Right lobe of liver (tissue), 6 donors: ENCODE measurements at places on chromosomes 3 and 15.

- no peak for DNase-seq
These were observed 4.4 kb downstream of the ADAMTS17 start for GRCh38 chr15:100337096-100338044.

- no peak for DNase-seq
These were observed 611.0 kb downstream of the NSUN3 start for GRCh38 chr3:94673876-94674275.

DNA sequence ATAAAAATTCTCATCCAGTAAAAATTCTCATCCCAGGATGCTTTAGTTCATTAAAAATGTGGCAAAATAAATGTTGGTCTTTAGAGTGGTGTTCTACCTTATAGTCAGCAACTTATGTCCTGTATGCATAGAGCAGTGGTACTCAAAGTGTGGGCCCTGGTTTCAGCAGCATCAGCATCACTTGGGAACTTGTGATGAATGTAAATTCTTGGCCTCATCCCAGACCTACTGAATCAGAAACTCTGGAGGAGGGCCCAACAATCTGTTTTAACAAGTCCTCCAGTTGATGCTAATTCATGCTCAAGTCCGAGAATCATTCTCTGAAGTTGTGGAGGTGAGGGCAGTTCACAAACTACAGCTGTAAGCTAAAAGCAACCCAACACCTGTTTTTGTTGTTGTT, 307.3 kb upstream of the SATB1 start:
- no peak for DNase-seq

DNA sequence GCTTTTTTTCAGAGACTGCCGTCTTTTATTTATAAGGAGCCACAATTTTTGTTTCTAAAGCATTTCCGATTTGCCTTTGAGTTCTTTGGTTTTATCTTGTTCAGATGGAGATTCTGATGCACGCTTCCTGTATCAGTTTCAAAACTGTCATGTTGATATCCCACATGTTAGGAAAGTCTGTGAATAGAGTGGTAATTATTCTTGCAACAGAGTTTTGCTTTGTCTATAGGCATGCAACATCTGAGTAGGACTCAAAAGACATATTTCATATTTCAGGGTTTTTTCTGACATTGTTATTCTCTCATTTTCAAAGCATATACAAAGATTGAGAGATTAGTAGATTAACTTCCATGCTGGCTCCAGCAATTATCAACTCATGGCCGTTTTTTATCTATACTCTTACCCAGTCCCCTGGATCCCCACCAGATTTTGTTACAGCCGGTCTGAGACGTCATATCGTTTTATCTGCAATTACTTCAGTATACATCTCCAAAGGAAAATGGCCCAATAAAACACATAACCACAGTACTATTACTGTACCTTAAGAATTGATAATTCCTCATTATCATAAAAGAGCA, 22.4 kb downstream of the PAQR5 start:
- no peak for DNase-seq

GRCh38 chr3:43852066-43852465, 161.3 kb downstream of the ABHD5 start:
- DNase-seq: no peak

- DNase-seq: no peak
These were observed 72.8 kb downstream of the KCNH8 start for GRCh38 chr3:19221081-19221480.

DNA sequence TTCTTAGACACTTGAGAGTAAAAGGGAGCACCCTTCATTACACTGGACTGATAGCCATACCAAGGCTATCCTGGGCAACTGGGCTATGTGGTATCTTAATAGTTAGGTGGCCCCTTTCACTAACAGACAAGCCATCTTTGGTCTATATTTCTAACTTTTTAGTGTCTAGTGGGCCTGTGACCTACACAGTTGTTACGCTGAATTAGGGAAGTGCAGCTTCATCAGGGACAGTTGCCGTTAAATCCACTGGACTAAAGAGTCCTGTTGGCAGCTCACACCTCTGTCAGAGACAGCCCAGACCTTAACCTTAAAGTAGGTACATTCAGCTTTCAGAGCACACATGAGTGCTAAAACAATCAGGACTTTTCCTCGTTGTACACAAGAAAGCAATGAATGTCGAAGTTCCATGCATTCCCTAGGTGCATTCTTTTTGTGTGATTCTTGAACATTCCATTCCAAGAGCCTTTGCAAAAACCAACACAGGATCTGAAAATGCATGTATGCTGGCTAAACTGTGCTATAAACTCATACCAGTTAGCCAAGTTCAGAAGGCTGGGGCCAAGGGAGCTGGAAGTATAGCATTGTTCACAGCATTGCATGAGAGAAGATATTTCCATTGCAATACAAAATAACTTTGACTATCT, 230.2 kb upstream of the EIF1B start:
- DNase-seq: no peak

DNA sequence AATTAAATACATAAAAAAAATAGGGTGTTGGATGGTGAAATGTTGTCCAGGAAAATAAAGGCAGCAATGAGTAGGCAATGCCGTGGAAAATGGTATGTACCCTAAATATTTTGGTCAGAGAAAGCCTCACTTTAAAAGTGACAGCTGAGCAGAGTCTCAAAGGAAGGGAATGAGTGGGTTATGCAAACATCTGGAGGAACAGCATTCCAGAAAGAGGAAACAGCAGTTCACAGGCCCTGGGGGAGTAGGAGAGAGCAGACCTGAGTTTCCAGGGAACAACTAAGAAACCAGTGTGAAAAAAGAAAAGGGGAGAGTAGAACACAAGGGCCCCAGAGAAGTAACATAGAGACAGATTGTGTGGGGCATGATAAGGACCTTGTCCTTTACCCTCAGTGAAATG, 230.0 kb upstream of the CNTN3 start:
- DNase-seq: no peak

DNA sequence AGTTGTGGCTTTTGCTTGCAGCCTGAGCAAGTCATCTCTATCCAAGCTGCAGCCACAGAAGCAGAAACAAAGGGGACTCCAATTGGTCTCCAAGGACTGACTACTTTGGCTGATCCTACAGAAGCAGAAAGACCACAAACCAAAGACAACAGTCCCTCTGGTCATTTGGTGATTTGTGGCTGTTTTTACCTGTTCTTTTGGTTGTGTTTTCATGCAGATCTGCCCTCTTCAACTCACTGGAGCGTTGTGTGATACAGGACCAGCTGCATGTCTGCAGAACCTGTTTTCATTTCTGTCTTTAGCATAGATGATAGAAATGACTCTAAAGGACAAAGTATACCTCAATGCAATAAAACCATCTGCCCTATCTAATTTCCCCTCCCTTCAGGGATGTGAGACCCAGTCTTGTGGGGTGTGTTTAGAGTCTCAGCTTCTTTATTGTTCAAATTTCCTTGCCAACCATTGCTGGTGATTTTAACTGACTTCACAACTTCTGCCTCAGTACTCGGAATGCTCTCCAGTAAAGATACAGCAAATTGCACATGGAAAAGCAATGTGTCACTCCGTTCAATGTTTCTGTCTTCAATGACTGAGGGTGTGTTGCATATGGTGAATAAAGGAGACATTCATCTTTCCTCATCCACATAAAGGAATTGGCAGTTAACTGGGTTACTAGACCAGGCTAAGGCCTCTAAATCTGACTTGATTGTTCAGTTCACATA, 48.9 kb upstream of the SLC7A14 start:
- DNase-seq: no peak

DNA sequence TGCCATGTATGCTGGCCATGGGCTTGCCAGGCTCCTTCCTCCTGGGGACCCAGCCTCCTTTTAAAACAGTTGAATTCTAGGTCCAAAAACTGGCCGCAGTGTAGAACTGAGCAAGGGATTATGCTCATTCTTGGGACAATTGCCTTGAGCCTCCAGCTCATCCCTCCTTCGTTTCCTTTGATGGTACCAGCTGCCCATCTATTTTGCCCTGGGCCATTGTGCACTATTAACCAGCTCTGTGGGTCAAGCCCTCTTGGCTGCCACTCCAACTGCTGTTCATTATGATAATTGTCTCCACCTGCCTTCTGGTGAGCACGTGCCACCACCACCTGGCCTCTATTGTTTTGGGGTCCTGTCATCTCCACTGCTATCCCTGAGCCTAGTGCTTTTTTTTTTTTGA, 75.8 kb upstream of the SYN2 start:
- no peak for DNase-seq

GRCh38 chr15:63049783-63050371, 7.3 kb downstream of the TPM1 start:
- no peak for DNase-seq

DNA sequence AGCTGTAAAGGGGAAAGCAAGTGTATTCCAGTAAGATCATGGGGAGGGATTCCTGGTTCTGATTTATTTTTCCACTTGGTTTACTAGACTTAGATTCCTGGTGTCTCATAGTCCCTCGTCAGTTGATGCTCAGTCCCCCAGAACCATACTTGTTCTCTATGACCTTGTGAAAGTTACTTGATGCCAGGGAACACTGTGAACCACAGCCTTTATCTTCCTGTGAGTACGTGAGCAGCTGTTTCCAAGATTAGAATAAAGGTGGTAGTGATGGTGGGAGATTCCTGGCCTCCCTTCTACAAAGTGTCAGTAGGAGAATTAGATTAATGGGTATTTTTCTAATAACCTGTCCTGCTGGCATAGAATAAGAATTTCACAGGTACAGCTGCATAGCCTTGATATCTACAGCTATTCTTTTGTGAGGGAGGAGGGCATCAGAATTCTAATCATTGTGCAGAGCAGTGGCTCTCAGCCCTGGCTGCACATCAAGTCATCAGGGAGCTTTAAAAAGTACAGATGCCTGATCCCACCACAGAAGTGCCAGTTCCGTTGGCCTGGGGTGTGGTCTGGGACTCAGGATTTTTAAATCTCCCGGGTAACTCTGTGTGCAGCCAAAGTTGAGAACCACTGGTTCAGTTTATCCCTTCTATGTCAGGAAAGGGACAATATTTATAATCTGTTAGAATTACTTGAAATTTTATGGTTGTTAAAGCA, 20.0 kb downstream of the GPD1L start:
- no peak for DNase-seq

DNA sequence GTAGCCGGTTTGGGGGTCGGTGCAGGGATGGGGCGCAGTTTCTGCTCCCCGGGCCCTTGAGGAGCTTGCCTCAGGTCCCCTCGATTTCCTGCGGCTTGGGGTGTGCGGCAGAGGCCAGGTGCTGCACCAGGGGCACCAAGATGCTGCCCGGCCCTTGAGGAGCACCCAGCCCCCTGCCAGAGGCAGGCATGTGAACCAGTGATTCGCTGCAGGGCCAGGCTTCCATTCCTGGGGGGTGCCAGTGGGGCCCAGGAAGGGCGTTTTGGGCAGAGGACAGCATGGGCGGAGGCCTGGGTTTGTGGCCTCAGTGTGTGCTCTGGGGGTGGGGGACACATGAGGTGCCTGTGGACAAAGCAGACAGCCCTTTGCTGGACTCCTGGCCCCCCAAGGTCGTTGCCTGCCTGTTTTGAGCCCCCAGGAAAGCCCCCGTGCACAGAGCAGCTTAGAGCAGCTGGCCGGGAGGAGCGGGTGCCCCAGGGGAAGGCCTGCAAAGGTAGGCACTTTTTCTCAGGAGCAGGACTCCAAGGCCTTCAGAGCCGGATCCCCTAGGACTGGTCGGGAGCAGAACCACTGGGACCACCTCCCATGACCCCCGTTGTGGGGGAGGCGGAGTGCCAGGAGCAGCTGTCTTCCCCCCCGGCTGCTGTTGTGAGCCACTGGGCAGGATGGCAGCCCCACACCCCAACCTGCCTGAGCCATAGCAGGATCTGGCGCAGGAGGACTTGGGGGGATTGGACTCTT, 1.6 kb downstream of the PLXNA1 start:
- no peak for DNase-seq

GRCh38 chr3:46089237-46090011, 62.1 kb upstream of the XCR1 start:
- DNase-seq: peak; percentile 69

- no peak for DNase-seq
These were observed 8.6 kb downstream of the GABRA5 start for GRCh38 chr15:26875476-26875850.

DNA sequence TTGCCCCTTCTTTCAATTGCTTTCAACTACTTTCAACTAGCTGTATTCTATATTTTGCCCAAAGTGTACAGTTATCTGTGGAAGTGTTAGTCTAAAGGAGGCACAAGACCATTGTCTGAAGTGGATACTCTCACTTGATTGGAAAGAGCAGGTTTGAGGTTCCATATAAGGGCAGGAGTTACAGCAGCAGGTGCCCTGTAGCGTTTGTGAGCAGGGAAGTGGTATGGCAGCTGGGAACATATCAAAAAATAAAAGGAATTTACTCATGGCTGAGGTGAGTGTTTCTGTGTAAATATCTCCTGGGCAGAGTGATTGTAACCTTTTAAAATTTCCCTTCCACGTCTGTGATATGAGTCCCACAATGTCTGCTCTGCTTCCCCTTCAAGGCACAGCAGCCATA, 38.5 kb upstream of the DNAJC13 start:
- DNase-seq: no peak

DNA sequence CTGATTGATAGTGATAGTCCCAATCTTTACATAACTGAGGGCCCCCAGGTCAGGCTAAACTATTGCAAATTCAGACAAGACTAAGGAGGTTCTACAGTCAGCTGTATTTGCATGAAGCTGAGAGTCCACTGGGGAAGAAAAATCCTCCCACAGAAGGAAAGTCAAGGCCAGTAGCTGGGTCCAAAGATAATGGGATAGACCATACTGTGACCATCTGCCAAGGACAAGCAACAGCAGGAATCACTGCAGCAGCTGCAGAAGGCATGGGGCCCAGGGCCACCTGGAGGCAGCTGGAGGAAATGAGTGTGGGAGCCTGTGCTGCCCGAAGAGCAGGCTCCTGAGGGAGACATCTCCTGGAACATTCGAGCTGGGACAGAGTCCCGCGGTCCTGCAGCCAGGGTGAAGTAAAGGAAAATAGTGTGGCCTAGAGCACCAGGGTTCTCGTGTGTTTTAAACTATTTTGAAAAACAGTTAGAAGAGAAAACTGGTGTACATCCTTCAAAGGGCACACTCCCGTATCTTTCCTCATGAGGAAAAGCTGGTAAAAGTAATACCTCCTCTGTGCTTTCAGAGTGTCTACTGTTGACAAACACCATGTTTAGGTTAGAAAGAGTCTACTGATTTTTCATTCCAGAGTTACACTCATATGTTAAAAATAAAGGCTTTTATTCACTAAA, 13.2 kb upstream of the TMEM212 start:
- DNase-seq: peak; percentile 78

DNA sequence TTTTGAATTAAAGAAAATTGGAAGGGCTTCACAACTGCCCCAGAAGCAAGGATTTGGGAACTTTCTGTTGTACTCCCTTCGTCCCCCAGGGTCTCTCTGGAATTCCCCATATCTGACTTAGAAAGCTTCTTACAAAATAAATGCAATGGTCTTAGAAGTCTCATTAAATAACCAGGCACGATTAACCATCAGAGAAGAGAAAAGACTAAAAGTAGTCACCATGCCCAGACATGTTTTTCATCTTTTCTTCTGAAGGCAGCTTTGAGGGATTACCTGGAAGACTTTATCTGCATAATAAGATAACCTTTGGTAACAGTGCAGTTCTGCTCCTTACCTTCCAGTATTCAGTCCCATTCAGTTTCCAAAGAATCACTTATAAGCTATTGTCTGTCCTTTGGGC, 135.9 kb downstream of the PTPRG start:
- no peak for DNase-seq

DNA sequence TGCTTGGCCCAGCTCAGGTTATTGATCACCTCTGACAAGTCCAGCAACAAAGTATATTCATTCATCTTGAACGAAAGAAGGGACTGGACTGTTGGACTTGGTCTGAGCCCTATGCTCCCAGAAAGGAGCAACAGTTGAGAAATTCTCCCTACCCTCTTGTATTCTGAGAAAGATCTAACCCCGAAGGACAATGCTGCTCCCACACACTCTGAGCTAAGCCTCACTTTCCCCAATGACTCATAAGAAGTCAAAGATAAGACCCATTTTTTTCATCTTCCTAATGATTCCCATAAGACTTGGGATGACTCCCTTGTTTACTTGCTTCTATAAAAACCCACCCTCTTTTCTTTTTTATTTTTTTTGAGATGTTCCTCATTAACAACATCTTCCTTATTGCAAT, 549.4 kb upstream of the MDFIC2 start:
- DNase-seq: no peak
